ENCODE measurements at places on chromosomes 12 and 14. TPM values are rescaled to one million over a fixed set of nuclear protein-coding genes. Genes with fewer than 3 reads are reported as not detected.

Gene INSM2
- total RNA-seq = not detected

Gene PNP
- 23.6 TPM for total RNA-seq

Gene WASHC3
- 103 TPM for total RNA-seq

Gene RPGRIP1
- not detected for total RNA-seq

Gene CLEC1B
- not detected for total RNA-seq

Gene PRIMA1
- total RNA-seq = 0.43 TPM

Gene IGFBP6
- 1,614 TPM for total RNA-seq

Gene PPM1H
- 1.2 TPM for total RNA-seq

Gene DTX3
- total RNA-seq = 19.6 TPM

Gene DUSP6
- total RNA-seq = 81.9 TPM

Gene MPHOSPH9
- 26.6 TPM for total RNA-seq

Gene PRH2
- not detected for total RNA-seq

Gene LTB4R2
- total RNA-seq = 6.8 TPM

Gene C3AR1
- not detected for total RNA-seq

Gene ESR2
- not detected for total RNA-seq

Gene IRF2BPL
- total RNA-seq = 51.0 TPM

Gene PAPLN
- 0.22 TPM for total RNA-seq

Gene BCL11B
- total RNA-seq = not detected

Gene REM2
- total RNA-seq = not detected

Gene CD69
- total RNA-seq = not detected

Gene CDH24
- 3.8 TPM for total RNA-seq

Gene DPF3
- 7.9 TPM for total RNA-seq

Gene KRT6A
- not detected for total RNA-seq

Gene C12orf43
- total RNA-seq = 12.4 TPM

Gene RNASE13
- not detected for total RNA-seq

Gene RHEBL1
- total RNA-seq = 0.86 TPM

Gene SYNE2
- total RNA-seq = 3.5 TPM

Gene NGDN
- 25.9 TPM for total RNA-seq
